ENCODE measurements at places on chromosomes 5 and 9. TPM values are rescaled to one million over a fixed set of nuclear protein-coding genes. Genes with fewer than 3 reads are reported as not detected.
A peak's percentile ranks its signal among the peaks of the same experiment; 100 is the strongest.

- peak; percentile 51 for DNase-seq
Measured at GRCh38 chr9:70257991-70258691, 637 bp upstream of the SMC5 start.

GRCh38 chr5:113161806-113162205, 185.2 kb downstream of the DCP2 start:
- no peak for DNase-seq

DNA sequence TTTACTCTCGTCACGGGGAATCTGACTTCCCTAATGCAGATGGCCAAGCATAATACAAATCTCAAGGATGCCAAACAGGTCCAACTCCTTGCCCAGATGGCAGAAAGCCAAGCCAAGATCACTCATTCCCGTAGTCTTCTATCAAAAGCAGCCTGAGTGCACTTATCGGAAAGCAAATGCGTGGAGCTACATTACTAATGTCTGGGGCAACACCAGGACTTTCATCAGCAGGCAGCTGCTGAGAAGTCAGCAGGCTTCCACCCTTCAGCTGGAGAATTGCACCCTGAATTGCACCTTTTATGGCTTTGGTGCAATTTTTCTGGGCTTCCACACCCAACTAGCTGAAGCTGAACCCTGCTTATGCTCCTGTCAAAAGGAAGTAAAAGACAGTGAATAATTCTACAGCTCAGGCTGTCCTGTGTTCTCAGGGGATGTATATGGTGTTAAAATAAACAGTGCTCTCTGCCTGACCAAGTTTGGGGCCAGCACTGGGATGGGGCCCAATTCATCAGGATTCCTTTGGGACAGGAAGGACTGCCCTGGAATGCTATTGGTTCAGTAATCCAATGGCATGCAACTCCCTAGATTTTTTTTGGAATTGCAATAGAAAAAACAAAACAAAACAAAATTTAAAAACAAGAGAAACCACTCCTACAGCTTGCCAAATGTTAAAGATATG, 92.6 kb downstream of the DPYSL3 start:
- DNase-seq = no peak

DNA sequence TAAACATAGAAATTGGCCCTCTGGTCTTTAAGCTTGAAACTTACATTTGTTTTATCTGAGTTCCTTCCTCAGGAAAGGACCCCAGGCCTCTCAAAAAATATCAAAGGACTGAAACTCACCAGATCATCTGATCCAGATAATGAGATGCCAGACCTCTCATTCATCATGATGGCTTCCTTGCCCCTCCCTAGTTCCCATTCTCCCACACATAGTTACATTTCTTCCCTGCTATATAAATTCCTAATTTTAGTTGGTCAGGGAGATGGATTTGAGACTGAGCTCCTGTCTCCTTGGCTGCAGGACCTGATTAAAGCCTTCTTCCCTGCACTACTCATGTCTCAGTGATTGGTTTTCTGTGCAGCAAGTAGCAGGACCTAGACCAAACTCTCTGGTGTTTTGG, 119.4 kb upstream of the SPIN1 start:
- no peak for DNase-seq

DNA sequence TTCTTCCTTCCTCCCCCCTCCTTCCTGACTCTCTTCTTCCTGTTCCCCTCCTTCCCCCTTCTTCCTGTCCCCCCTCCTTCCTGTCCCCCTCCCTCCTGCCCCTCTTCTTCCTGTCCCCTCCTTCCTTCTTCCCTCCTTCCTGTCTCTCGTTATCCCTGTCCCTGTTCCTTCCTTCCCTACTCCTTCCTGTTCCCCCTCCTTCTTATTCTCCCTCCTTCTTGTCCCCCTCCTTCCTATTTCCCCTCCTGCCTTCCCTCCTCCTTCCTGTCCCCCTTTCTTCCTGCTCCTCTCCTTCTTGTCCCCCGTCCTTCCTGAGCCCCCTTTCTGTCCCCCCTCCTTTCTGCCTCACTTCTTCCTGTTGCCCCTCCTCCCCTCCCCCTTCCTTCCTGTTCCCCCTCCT, 70.6 kb downstream of the COL5A1 start:
- DNase-seq = no peak

DNA sequence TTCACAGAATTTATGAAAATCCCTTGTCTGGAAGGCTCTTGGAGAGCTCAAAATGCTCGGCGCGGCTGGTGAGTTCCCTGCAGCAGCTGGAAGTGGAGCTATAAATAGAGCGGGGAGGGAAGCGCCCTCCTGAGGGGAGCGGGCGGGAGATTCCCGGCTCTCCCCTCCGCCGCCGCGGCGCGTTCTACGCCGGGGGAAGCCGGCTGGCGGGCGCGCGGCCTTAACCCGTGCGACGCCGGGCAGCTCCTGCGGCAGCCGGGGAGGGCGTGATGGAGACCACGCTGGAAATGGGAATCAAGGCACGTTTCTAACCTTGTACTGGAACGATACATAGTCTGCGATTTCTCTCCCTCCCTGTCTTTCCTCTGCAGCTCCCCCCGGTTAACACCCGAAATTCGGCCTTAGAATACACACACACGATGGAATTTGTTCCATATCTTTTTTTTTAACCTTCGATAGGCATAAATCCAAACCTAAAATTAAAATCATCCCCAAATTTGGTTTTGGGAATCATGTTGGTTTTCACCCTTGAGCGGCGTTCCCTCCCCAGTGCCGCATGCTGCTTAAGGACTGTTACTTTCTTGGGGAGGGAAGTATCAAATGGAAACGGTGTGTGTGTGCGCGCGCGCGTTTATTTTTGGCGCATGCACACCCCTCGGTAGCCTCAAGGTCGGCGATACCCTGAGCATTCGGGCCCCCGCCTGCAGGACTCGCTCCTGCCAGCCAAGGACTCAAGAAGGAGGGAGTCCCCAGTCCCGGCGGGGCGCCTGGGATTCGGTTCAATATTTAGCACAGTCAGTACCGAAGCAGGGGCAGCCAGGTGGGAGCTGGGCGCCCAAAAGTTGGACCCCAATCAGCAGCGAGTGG, 306.3 kb upstream of the KCNN2 start:
- peak; percentile 18 for DNase-seq

The SLC6A19 gene
- total RNA-seq = not detected

Data from LHCN-M2 (cell line).